ENCODE measurements at places on chromosomes 13 and 19. TPM values are rescaled to one million over a fixed set of nuclear protein-coding genes. Genes with fewer than 3 reads are reported as not detected.

- no peak overlapping the region for H3K27ac ChIP-seq
- DNase-seq = no peak
- no peaks in the 10 kb centered on the region for H3K27me3 ChIP-seq
- H3K4me1 ChIP-seq = no peaks in the 10 kb centered on the region
These were observed 449.3 kb downstream of the PCDH17 start for GRCh38 chr13:58080806-58081205.

- H3K4me1 ChIP-seq = peaks cover 25% of the 10 kb centered on the region
- peak overlapping the region; percentile 97 for H3K4me3 ChIP-seq
- no peaks in the 10 kb centered on the region for H3K36me3 ChIP-seq
- H3K27me3 ChIP-seq = no peaks in the 10 kb centered on the region
These were observed 27.5 kb upstream of the UBE2L5 start for GRCh38 chr13:30394751-30395191.

DNA sequence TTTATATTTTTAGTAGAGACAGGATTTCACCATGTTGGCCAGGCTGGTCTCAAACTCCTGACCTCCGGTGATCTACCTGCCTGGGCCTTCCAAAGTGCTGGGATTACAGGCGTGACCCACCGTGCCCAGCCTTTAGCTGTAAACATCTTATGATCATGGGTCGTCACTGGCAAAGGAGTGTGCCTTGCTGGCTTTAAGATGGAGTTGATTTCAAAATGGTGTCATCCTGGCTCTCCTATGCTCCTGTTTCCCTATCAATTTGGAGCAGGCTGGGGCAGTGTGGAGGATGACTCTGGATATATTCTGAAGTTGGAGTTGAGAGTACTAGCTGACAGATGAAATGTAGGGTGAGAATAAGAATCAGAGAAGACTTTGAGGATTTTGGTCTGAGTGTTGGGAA is 18.4 kb upstream of the ATP8A2 start:
- H3K4me1 ChIP-seq = no peaks in the 10 kb centered on the region
- peaks cover 15% of the 10 kb centered on the region for H3K36me3 ChIP-seq
- DNase-seq = no peak
- no peak overlapping the region for H3K27ac ChIP-seq
- peaks cover 50% of the 10 kb centered on the region for H3K27me3 ChIP-seq

DNA sequence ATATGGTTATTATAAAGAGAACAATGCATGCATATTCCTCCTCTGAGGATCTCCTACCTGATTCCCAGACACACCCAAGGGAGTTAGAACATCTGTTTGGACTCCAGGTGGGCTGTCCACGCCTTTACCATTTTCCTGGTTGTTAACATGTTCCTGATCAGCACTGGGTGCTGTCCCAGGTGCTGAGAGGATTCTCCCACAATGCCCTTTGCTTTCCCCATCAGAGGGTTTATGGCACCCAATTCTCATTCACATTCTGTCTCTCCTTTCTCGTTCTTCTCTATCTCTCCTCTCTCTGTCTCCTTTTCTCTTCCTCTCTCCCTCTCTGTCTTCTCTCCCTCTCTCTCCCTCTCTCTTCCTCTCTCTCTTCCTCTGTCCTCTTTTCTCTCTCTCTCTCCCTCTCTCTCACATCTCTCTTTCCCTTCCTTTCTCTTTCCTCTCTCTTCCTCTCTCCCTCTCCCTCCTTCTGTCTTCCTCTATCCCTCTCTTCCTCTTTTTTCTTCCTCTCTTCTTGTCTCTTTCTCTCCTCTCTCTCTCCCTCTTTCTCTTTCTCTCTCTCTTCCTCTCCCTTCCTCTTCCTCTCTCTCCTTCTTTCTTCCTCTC is 3.3 kb upstream of the RDH13 start:
- H3K27ac ChIP-seq = no peak overlapping the region
- peaks cover 2% of the 10 kb centered on the region for H3K36me3 ChIP-seq
- H3K4me3 ChIP-seq = no peak overlapping the region
- H3K27me3 ChIP-seq = peaks cover 16% of the 10 kb centered on the region
- DNase-seq = no peak
- H3K4me1 ChIP-seq = peaks cover 23% of the 10 kb centered on the region

DNA sequence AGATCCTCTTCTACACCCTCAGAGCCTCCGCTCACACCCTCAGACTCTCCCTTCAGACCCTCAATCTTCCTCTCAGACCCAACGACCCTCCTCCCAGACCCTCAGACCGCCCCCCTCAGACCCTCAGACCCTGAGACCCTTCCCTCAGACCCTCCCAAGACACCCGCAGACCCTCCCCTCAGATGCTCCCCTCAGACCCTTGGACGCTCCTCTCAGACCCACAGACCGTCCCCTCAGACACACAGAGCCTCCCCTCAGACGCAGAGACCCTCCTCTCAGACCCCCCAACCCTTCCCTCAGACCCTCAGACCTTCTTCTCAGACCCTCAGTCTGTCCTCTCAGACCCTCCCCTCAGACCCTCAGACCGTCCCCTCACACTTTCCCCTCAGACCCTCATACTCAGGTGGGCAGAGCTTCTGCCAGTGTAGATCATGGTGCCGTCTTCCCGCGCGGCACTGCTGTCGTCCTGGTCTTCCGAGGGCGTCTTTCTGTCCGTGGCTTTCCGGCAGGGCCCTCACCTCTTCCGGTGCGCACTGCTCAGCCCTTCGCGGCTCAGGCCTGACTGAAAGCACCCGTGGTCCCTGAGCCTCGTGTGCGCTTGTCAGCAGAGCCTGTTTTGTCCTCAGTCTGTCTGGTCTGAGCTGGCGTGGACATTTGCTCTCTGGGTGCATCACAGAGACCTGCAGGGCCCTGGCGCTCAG is 18.9 kb upstream of the TFDP1 start:
- DNase-seq = no peak
- H3K4me3 ChIP-seq = no peak overlapping the region
- H3K27me3 ChIP-seq = peaks cover 26% of the 10 kb centered on the region
- no peak overlapping the region for H3K27ac ChIP-seq

DNA sequence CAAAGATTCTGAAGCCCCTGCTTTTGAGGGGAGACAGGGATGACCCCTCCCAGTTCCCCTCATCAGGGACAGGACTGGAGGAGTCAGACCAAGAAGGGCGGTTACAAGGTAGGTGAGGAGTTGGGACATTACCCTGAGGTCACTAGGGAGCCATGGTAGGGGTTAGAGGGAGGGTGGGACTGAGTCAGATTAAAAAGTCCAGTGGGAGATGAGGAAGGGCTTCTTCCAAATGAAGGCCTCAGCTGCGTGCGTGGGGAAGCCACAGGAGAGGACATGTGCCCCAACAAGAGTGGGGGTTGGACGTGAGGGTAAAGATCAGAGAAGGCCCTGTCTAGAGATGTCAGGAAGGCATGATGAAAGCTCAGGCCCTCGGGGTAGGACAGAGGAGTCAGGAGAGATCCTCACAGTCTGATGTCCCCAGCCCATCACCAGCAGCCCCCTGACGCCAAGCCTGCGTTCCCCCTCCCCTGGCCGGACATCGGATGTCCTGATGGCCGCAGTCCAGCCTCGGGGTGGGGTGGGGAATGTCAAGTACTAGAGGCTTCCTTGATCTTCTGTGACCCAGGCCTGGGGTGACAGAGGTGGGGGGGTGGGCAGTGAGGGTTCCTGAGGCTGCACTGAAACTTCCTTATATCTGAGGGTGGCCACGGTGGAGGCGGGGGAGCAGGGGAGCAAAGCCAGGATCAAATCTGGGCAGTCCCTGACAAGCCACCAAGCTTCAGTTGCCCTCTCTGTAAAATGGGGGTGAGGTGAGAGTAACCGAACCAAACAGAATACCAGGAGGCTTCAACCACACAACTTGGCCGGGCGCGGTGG is 6.5 kb upstream of the MFSD12 start:
- no peak overlapping the region for H3K27ac ChIP-seq
- no peak for DNase-seq
- no peaks in the 10 kb centered on the region for H3K27me3 ChIP-seq

GRCh38 chr19:10432736-10433130 is 12.4 kb downstream of the PDE4A start:
- H3K4me1 ChIP-seq = peaks cover 42% of the 10 kb centered on the region
- peak overlapping the region; percentile 82 for H3K4me3 ChIP-seq
- peaks cover 2% of the 10 kb centered on the region for H3K36me3 ChIP-seq
- peaks cover 7% of the 10 kb centered on the region for H3K27me3 ChIP-seq

DNA sequence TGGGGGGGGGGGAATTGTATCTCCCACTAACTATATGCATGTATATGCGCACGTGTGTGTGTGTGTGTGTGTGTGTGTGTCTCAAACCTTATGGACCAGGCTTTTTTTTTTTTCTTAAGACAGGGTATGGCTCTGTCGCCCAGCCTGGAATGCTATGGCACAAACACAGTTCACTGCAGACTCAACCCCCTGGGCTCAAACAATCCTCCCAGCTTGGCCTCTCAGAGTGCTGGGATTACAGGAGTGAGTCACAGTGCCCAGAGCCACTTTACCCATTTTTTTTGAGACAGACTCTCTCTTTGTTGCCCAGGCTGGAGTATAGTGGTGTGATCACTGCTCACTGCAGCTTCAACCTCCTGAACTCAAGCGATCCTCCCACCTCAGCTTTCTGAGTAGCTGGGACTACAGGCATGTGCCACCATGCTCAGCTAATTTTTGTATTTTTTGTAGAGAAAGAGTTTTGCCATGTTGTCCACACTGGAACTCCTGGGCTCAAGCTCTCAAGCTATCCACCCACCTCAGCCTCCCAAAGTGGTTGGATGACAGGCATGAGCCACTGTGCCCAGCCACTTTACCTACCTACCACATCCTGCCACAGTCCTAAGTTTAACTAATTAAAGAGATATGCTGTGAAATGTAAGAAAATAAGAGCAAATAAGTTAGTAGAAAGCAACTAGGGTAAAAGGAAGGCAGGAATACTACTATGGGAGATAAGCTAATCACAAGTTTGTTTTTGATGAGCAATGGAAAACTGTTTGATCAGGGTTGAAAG is 2.4 kb downstream of the ZMYM5 start:
- H3K27me3 ChIP-seq = no peaks in the 10 kb centered on the region
- H3K27ac ChIP-seq = peak overlapping the region; percentile 97
- H3K4me3 ChIP-seq = peak overlapping the region; percentile 96
- no peak for DNase-seq
- H3K36me3 ChIP-seq = peaks cover 3% of the 10 kb centered on the region

- H3K27ac ChIP-seq = no peak overlapping the region
- DNase-seq = no peak
- no peaks in the 10 kb centered on the region for H3K4me1 ChIP-seq
- peaks cover 33% of the 10 kb centered on the region for H3K27me3 ChIP-seq
- H3K36me3 ChIP-seq = peaks cover 4% of the 10 kb centered on the region
These were observed 10.9 kb downstream of the NCR1 start for GRCh38 chr19:54916822-54917221.

The MEF2B gene
- 1.3 TPM for total RNA-seq

The ZNF135 gene
- total RNA-seq = 0.57 TPM

The ZNF709 gene
- total RNA-seq = 1.6 TPM

The ZNF816 gene
- 3.5 TPM for total RNA-seq
